ENCODE measurements at places on chromosomes 6 and 20.
A peak's percentile ranks its signal among the peaks of the same experiment; 100 is the strongest.

DNA sequence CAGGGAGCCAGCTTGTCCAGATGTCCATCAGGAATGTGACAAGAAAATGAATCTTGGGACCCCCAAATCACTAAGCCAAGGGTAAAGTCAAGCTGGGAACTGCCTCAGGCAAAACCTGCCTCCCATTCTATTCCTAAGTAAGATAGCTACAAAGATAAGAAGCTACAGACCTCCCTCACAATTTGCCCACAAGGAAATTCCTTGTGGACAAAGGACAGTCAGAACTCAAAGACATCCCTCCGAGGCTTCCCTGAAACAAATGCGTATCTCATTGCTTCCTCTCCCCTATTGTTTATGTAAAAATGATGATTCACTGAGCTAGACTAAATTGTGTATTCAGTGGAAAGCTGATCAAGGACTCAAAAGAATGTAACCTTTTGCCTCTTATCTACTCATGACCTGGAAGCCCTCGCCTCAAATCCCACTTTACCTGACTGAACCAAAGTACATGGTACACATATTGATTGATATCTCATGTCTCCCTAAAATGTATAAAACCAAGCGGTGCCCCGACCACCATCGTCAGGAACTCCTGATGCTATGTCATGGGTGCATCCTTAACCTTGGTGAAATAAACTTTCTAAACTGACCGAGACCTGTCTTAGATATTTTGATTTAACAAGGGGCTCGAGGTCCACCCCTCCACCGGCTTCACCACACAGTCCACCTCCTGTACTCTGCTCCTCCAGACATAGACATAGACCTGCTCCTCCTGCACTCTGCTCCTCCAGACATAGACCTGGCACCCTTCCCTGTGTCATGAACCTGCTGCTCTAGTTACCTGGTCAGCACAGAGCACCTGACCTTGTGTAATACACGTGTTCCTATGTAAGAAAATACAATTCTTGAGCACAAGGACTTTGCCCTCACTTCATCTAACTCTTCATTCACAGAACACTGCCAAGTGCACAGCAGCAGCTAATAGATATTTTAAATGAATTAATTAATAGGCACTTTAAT, 81.4 kb downstream of the WDR27 start:
- DNase-seq, result no peak

DNA sequence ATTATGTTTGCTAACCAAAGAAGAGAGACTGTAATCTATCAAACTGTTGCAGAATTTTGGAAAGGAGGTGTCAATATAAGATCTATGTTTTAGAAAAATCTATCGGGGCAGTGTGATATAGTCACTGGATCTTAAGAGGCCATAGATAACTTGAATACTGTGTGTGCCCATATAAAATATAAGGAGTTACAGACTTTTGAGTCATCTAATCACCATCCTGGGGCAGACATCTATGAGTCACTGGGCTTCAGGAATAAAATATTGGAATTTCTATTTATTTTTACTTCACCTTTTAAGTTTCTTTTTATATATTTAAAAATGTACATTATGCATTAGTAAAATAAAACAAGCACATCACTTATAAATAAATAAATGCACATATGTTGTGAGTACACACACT, 509.3 kb upstream of the MAN1A1 start:
- no peak for DNase-seq

- no peak for DNase-seq
Observed at GRCh38 chr6:146860583-146860982, 261.8 kb downstream of the ADGB start.

DNA sequence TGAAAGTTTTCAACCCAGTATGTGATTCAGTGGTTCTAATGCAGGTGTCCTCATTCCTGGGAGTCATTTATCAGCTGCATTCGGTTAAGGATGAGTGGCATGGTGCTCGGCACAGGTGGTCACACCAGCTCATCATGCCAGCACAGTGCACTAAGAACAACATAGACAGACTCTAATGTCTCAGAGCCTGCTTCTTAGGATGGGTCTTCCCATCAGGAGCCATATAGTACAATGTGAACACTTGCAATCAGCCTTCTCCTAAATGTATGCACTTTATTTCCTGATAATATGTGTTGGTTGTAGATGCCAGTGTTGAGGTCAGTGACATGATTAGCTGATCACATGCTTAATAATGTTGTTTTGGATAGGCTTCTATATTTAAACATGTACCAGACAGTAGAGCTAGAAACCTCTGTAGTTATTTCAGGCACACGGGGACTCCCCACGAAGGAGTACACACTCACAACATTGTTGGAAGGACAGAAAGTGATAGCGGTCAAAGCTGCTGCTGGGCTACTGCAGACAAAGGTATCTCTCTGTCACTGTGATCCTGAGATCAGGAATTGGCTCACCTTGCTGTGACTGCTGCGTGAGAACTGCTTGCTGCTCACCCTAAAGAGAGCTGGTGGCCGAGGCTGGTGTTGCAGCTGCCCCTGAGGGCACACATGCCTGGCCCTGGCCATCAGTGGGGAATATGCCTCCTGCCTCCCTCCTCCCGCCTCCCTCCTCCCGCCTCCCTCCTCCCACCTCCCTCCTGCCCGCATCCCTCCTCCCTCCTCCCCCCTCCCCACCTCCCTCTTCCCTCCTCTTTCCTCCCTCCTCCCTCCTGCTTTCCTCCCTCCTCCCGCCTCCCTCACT, 195.4 kb downstream of the SMOC2 start:
- DNase-seq, result peak; percentile 29

GRCh38 chr20:47956268-47956995, 171.2 kb upstream of the SULF2 start:
- DNase-seq, result peak; percentile 26

DNA sequence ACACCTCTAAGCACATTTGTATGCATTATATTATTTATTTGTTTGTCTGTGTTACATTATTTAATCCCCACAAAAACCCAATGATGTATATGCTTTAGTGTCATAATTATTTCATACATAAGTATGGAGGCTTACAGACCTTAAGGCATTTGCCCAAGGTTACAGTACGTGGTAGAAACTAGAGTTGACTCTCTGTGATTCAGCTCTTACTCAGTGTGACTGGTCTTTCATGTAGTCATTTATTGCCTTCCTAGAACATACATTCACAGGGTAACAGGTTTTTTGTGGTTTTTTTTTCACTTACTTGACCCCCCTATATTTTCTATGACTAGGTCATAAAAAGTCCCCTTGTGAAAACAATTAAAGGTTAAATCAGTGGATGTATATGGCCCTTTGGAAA, 566.8 kb downstream of the TFAP2A start:
- no peak for DNase-seq

DNA sequence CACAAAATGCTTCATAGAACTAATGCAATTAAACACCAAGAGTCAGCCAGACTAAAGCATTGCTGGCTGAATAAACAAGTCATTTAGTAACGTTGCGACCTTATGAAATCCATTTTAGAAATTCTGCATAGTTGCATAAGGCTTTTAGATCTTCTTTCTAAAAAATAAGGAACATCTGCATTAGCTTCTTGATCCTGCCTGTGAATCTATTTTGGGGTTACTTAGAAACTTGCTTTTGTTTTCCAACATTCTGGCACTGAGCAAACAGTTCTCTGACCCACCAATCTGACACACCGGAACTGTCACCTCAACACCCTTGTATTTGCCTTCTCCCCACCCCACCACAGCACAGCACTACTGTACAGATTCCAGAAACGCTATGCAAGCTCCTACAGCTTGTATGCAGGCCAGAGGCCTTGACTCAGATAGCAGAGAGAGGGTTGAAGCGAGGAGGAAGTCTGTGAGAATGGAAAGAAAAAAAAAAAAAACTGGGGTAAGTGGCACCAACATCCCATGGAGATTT, 55.0 kb downstream of the KIF13A start:
- DNase-seq, result no peak

GRCh38 chr6:43368259-43369160, 937 bp downstream of the ZNF318 start:
- DNase-seq, result peak; percentile 89

- DNase-seq, result no peak
Observed at GRCh38 chr6:162181111-162181510, 546.5 kb downstream of the PRKN start.

DNA sequence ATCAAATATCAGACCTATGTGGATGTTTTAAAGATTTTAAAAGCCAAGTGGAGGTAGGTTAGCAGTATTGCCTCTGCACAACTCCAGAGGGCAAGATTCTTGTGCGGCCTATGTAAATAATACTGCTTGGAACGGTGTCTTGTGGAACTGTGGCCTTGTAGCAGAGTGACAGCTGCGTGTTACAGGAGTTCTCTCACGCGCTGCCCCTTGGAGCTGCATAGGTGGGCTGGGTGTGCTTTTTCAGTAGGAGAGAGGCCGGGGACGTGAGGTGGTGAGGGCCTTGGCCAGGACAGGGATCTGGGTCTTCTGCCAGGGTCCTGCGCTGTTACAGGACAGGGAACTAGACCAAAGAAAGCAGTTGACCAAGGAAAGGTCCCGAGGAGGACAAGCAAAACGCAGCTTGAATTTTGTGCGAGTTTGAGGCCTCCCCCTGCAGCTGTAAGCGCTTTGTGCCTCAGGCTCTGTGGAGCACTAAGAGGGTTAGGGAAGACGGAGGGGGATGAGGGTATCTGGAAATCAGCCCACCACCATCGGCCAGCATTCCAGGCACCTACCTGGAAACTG, 1.5 kb downstream of the TMEM181 start:
- no peak for DNase-seq

DNA sequence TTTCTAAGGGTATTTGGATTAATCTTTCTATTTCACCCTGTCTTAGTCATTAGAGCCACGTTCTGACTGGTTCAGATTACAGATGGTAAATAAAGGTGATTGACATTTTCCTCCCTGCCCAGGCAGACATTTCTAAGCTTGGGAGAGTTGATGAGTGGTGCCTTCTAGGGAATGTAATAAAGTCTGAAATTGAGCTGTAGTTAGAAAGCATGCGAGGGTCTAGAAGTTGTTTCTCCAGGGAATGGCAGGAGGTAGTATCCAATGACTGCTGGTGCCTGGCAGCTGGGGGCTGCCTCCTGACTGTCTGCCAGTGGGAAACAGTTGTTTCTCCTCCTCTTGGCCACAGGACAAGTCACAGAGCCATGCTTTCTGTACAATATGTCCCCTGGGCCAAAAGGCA, 14.6 kb downstream of the EDN3 start:
- no peak for DNase-seq

DNA sequence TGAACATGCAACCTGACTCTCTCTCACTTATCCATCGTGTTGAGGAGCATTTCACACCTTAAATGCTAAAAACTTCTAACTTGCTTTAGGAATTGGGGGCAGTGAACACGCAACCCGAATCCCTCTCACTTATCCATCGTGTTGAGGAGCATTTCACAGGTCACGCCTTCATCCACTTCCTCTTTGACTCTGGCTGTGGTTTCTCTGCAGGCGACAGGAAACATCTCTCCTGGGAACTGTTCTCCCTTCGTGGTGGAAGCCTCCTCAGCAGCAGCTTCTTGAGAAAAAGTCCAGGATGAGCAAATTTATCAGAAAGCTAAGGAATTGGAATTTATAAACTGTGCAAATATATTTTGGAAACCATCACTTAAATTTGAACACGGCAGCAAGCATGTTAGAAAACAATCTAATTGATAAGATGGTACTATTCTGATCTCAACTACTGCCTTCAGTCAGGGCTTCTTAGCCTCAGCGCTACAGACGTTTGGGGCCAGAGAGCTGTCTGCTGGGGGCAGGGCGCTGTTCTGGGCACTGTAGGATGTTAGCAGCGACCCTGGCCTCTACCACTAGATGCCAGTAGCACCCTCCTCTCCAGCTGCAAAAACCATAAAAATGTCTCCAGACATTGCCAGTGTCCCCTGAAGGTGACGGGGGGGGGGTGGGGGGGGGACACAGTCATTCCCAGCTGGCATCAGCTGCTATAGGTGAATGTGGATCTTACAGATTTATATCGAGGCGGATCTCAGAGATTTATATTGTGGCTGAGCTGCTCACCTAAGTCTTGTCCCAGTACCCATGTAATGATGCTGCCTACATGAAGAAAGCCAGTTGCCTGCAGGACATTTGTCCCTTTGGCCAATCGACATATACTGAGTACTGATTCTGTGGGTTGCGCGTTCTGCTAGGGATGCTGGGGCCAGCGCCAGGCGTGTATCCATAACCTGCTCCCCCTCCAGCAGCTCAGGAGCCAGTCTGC, 26.2 kb downstream of the CTCFL start:
- DNase-seq, result peak; percentile 63

GRCh38 chr6:43334466-43335095, 26.0 kb upstream of the CRIP3 start:
- DNase-seq, result peak; percentile 73

Measured in neural progenitor cell (in vitro differentiated cells).